ENCODE measurements at places on chromosomes 12 and 14.

DNA sequence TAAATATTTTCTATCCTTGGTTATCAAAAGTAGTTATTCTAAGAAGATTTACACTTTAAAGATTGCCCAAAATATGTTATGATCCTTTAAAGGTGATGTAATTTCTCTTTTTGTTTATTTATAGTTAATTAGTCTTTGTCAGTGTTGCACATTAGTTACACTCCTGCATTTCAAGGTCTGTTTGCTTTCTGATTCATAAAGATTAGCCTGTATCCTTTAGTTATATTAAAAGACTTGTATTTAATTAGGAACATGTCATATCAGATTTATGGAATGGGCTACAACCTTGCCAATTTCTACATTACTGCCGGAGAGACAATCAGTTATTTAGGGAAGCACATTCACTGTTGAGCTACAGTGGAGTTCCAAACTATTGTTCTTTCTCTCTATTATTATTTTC lies 3.5 kb downstream of the EPYC start:
- no peak for DNase-seq

- peak; percentile 14 for DNase-seq
Observed at GRCh38 chr12:77354766-77355362, 289.5 kb upstream of the E2F7 start.

GRCh38 chr12:24954261-24954660 lies 5.4 kb upstream of the BCAT1 start:
- no peak for DNase-seq

DNA sequence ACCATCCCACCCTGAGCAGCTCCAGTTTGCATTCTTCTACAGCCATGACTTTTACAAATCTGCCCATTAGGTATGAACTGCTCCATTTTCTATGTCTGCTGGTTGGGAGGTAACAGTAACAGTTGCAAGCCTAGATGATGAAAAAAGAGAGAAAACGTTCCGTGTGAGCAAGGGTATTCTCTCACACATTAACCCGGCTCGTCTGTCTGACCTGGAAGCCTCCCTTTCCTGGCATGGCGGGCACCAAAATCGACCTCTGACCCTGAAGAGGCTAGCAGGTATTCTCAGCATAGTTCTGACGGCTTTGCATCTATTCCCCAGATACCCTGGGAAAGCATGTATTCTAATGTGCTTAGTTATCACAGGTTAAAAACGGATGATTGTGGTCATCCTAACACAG lies 31.8 kb downstream of the APPL2 start:
- DNase-seq = no peak

DNA sequence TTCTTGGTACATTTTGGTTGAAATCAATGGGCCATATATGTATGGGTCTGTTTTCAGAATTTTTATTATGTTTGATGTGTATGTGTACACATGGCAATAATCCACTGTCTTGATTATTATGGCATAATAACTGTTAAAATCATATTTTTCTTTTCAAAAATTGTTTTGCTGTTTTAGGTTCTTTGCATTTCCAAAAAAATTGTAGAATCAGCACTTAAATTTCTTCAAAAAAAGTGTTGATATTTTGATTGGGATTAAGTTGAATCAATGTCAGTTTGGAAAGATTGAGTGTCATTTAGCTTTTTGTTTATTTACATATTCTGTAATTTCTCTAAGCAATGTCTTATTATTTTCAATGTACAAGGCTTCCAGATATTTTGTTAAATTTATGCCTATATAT lies 154.1 kb downstream of the SLC5A8 start:
- no peak for DNase-seq

DNA sequence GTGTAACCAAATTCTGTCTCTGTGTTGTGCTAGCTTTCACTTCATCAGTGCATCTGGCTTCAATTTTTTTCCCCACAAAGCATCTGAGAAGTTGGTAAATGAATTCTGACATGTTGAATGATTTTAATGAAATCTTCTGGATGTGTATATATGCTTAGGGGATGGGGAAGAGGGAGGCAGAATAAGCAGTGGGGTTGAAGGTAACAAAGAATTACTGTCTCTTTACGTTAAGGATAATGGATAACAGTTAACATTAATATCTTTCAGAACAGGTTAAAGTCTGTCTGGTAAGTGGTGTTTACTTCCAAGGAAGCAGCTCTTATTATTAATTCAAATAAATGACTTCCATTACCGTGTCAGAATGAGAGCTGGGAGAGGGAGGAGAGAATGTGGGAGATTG lies 261.7 kb downstream of the ERC1 start:
- no peak for DNase-seq

GRCh38 chr14:71651228-71651627 lies 281.0 kb upstream of the RGS6 start:
- peak; percentile 67 for DNase-seq

DNA sequence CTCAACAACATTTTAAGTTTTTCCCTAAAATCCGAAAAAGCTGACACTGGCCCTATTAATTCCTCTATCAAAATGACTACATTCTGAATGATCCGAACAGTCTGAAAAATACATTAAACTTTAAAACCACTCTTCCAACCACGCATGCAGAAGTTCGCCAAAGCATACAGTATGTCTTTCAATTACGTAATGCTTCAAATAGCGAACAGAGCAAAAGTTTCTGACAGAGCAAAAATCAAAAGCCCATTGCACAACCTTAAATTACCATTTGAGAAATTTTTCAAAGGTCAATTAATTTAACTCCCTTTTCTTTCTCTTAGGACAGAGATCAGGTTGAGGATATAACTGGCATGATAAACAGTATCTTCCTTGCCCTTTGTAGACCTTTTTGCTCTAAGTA lies 33.2 kb downstream of the LRIG3 start:
- DNase-seq = no peak

DNA sequence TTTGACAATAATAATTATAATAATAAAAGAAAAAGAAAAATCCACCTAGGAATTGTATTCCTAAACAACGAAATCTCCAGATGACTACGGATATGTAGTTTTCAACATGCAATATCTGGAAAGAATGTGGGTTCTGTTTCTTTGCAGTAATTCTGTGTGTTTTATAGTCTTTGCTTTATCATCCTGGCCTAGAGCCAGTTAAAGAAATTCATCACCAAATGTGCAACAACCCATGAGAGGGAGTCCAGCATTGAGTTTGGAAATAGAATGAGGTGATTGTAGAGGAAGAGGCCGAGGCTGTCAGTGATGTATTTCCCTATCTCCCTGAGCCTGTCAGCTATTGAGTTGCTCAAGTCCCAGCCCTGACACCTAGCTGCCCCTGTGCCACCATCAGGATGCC lies 200.5 kb upstream of the DCN start:
- no peak for DNase-seq

GRCh38 chr12:80837342-80837978 lies 100.3 kb downstream of the LIN7A start:
- DNase-seq = peak; percentile 71

GRCh38 chr14:34224221-34224620 lies 237.8 kb downstream of the SPTSSA start:
- DNase-seq = no peak

DNA sequence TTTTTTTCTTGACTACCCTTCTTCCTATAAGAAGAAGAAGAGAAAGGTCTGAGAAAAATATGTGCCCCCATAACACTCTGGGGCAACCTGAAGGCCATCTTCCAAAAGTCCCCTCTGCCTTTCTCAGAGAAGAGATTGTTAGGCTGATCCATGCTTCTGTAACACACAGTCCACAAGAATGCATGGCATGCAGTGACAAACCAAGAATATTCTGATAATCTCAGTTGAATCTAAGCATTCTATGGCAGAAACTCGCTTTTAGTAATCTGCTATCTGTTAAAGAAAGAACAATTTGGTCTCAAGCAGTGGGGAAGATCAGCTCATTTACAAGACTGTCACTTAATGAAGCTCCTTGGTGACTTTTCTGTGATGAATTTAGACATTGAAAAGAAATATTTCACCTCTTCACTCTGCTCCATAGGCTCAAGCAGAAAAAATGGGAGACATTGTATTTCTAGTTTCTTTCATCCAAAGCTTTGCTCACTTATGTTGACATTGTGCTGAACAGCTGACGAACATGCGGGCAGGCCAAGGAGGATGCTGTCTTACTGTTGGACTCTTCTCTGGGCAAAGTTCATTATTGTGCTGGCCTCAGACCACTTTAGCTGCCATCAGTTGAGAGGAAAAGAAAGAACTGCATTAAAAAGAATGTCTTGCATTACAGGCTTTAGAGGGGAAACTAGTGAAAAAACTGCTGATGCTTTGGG lies 957.1 kb downstream of the DIO2 start:
- DNase-seq = peak; percentile 63

DNA sequence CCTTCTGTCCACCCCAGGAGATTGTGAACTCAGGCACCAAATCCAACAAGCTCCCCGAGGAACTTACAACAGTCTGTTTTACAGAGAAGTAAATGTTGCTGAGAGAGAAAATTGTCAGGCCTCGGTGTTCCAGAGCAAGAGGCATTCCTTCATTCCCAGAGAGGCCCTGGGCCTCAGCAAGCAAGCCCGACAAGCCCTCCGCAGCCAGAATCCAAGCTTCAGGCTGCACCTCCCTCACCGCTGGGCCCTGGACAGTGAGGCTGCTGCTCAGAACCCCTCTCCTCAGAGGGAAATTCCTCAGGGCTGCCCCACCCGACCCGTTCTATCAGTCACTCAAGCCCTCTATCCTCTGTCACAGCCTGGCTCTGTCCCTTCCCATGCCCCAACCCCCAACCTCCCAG lies 56.4 kb downstream of the ZFP36L1 start:
- DNase-seq = no peak

DNA sequence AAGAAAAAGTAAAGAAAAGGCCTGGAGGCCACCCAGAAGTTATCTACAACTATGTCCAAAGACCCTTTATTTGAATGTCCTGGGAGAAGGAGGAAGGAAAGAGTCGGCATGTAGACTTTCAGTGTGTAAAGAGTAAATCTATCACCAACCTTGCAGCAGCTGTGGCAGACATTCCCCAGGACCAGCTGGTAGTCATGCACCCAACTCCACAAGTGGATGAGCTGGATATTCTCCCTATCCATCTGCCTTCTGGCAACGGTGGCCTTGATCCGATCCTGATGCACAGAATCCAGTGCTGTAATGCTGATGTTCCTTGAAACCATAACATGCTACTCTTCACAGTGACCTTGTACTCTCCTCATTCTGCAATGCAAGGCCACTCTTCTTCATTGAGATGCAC lies 27.3 kb downstream of the KRT76 start:
- no peak for DNase-seq

DNA sequence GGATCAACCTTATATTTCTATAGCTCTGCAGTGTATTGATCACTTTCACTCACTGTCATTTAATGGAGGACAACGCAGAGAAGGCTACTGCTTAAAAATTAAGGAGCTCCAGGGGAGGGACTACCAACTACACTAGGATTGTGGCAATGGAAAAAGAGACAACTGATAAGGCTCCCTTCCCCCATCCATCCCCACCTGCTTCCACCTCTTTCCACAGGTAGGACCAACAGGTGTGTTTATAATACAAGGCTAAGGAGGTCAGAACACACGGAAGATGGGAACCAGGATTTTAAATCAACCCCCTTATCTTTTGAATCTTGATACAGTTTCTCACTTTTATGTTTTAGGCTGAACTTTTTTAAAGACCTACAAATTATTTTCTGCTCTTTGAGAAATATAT lies 90.8 kb downstream of the STAB2 start:
- no peak for DNase-seq

GRCh38 chr12:128361400-128361995 lies 94.5 kb downstream of the TMEM132C start:
- no peak for DNase-seq

Measured in GM03348 (cell line).